ENCODE measurements at places on chromosomes 16 and 17. TPM values are rescaled to one million over a fixed set of nuclear protein-coding genes. Genes with fewer than 3 reads are reported as not detected.

DNA sequence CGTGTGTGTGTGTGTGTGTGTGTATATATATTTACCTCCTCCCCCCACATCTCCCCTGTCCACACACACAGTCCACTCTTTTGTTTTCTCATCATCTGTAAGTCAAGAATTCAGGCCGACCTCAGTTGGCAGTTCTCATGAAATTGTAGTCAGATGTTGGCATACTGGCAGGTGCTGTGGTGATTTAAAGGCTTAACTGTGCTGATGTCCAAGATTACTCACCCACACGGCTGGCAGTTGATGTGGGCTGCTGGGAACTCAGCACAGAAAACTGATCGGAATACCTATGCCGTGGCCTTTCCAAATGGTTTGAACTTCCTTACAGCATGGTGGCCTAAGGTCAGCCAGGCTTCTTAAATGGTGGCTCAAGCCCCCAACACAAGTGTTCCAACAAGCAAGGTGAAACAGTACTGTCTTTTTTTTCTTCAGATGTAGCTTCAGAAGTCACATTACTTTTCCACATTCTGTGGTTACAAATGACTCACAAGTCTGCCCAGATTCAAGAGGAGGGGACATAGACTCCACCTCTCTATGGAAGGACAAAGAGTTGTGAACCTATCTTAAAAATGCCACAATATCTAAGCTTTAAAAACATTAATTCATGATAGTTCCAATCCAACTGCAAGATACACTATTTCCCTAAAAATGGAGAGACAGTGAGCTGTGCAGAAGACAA is 198.5 kb upstream of the HS3ST4 start:
- DNase-seq, result no peak

DNA sequence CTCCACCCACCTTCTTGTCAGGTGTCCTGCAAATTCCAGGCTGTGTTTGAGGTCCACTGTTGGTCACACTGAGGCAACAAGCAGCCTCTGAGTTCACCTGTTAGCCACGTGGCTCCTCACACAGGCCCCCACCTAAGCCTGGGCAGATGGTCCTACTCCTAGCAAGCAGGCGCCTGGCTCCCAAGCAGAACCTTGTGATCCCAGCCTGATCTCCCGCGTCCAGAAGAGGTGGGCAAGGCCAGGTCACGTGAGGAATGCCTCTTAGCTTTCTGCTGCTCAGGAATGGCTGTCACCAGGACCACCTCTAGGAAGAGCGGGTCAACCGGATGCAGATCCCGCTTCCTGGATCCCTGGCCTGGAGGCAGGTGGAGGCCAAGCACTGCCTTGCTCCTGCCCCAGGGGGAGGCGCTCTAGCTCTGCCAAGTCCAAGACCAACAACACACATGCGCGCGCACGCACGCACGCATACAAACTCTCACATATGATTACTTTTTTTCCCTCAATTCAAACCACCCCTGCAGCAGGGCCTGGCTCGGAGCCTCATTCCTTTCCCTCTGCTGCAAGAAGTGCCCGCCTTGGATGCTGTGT is 9.5 kb downstream of the CYB561 start:
- peak; percentile 44 for DNase-seq

GRCh38 chr16:58797137-58797801 is 63.2 kb upstream of the GOT2 start:
- DNase-seq, result no peak

DNA sequence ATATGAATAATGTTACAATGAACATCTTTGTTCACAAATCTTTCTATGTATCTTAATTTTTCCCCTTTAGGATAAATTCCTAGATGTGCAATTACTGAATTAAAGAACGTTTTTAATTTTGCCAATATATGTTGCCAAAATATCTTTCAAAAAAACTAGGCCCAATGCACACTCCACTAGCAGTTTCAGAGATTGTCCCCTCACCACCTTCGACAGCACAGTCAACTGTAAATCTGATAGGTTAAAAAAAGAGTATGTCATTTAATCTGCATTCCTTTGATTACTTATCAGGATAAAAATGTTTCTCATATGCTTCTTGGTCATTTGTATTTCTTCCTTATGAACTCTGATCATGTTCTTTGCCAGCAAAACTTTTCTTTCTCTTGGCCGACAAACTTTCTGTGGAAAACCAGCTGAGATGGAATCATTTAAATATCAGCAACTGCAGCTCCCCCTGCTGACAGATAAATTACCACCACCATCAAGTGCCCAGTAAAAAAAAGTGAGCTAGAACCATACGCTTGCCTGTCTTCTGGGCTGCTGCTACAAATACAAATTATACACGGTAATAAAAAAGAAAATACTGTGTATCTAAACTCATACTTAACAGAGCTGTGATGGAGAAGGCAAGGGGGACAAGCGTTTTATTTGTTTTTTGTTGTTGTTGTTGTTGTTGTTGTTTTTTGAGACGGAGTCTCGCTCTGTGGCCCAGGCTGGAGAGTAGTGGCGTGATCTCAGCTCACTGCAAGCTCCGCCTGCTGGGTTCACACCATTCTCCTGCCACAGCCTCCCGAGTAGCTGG is 19.6 kb upstream of the KANSL1 start:
- peak; percentile 89 for DNase-seq

- DNase-seq, result no peak
Observed at GRCh38 chr17:238071-238963, 56.9 kb upstream of the DOC2B start.

The COX6A2 gene
- not detected for total RNA-seq
